ENCODE measurements at places on chromosomes 2 and 18.
A peak's percentile ranks its signal among the peaks of the same experiment; 100 is the strongest.

DNA sequence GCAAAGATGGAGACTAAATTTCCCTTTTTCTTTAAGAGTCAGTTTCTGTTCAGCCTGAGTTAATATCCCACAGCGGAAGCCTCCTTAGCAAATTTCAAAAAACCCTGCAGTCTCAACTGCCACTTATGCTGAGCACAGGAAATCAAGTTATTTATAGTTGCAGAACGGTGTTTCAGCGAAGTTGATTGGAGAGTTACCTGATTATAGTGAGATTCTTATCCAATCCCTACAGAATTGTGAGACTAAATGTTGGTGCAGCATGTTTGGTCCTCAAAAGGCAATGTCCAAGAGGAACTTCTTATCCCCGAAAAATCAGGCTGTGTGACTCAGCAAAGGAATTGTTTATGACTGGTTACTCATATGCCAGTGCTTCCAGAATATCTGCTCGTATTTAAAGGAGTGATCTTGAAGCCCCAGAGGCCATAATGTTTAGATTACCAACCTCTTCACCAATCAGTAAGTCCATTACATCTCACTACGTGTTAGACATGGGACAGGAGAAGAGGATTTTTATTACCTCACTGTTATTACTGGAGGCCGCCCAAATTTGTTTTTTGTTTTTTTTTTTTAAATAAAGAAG lies 67.9 kb downstream of the LRRFIP1 start:
- DNase-seq, result peak; percentile 98

GRCh38 chr2:81703831-81704230 lies 1399.3 kb upstream of the LRRTM1 start:
- DNase-seq, result no peak

DNA sequence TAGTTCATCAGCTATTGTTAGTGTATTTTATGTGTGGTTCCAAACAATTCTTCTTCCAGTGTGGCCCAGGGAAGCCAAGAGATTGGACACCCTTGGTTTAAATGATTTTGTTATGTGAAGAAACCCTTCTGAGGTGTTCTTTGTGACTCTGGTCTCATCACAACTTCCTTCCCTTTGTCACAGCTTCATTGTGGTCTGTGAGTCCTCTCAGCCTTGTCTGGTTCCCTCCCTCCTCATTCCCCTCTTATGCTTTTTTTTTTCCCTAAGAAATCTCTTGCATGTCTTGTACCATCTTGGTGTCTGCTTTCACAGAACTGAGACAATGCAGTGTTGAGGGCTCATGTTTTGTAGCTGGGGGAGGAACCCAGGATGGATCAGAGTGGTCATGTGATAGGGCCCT lies 118.9 kb downstream of the TMEM182 start:
- DNase-seq, result no peak

DNA sequence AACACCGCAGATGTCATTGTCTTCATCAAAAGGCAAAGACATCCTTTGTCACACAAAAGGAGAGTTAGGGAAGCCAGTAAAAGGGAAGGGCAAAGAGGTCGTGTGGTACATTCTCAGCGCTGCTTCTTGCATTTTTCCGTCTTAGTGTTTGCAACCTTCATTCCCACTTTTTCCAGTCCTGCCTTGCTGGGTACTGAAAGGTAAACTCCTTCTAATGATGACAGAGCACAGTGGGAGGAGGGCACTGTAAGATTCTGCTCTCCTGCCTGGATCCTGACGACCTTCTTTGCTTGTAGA lies 424.3 kb upstream of the MEX3C start:
- DNase-seq, result no peak

DNA sequence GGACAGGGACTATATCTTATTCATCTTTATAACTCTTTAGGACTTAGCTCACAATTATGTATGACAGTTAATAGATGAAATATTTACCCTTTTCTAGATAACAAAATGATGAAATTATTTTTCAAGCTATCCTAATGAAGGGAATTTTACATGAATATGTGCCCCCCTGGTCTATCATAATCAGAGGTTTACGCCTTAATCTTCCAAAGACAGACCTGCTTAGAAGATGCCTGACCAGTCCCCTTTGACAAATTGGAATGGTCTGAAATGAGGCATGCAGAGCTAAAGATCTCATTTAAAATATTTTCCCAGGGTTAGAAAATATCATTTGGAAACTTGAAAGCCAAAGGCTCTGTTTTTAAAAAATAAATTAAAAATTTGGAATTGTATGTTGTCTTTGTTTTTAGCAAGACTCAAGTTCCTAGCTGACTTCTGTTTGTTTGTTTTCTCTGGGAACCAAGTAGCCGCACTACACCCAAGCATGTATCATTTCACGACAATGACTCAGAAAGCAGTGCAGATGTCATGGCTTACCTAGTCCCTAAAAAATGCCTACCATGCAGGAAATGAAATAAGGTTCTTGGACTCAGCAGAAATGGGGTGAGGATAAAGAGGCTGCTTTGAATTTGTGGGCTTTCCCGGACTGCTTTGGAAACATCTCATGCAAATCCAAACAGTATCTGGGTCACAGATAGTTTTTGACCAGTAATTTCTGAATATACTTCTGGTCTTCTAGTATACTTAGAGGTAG lies 162.1 kb downstream of the ZEB2 start:
- peak; percentile 98 for DNase-seq

DNA sequence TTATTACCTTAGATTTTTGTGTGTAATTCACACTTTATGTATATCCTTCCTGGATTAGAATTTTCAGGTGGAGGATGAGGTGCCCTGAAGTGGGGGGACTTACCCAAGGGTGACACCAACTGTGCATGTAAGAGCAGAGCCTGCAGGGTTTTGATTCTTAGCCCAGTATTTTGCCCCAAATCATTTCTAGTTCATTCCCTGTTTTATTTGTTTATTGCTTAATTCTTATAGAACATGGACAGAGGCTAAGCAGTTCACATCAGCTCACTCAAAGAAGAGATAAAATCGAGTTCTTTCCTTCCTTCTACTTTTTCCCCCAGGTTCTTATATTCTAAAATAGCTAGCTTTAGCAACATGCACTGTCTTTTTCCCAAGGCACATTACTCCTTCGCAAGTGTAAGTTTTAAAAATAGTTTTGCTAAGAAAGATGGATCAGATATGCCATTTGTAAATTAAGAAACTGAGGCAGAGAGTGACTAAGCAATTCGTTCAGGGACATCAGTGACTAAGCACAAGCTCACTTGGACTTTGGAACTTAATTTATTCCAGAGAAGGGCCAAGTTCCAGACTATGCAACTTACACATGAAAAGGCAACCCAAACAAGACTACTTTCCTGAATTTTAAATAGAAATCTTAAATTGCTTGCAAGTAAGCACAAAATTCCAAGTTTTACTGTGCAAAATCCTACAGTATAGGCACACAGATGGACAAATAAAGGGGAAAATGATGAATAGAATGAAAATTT lies 427.9 kb upstream of the POU3F3 start:
- DNase-seq, result no peak

GRCh38 chr2:133956434-133956935 lies 297.4 kb upstream of the MGAT5 start:
- DNase-seq, result no peak

DNA sequence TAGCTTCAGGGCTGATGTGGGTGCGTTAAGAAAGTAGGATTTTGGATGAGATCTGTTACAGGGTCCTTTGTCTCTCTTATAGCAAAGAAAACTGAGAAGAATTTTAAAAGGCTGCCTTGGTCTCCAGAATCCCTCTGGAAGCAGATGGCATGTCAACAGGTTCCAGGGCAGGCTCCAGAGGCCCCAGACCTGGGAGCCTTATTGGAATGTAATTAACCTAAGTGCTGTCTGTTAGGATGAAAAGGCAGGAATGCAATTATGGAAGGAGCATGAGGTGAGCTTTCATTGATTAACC lies 97.2 kb upstream of the PKDCC start:
- no peak for DNase-seq

DNA sequence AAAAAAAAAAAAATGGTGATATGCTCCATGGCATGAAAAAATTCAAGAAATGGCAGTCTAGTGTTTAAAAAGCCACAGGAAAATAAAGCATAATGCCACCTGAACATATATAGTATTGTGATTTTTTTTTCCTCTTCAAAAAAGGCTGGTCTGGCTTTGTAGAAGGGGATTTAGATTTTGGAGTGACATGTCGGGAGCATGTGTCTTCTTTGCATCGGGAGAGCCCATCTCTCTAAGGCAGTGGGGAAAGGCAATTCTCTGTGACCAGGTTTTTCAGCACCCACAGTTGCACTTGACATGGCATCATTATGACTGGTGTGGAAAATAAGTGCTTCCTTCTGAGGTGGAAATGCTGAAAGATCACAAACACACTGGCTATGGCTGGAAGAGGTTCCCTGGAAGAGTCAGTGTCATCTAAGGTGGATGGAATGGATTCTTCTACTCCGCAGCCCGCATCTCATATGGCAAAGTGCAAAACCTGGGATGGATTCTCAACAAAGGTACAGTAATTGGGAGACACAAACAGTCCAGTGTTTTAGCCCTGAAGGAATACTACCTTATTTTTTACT lies 172.5 kb downstream of the AGAP1 start:
- DNase-seq, result peak; percentile 91

DNA sequence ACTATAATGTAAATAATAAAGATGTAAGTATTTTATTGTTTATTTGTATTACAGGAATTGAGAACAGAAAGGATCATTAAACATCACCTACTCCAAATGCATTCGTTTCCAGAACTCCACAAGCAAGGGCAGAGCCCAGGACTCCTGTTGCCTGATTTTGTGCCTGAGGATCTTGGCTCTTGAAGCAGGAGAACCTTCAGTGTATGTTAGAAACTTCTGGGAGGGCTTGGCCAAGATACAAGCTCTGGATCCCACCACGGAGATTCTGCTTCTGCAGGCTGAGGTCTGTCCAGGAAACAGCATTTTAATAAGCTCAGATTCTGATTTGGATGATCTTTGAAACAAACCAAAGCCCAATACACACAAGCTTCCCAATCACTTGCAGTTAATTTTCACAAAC lies 142.4 kb upstream of the SOX11 start:
- DNase-seq, result no peak

- DNase-seq, result no peak
Measured at GRCh38 chr2:39266916-39267434, 23.2 kb upstream of the CDKL4 start.

DNA sequence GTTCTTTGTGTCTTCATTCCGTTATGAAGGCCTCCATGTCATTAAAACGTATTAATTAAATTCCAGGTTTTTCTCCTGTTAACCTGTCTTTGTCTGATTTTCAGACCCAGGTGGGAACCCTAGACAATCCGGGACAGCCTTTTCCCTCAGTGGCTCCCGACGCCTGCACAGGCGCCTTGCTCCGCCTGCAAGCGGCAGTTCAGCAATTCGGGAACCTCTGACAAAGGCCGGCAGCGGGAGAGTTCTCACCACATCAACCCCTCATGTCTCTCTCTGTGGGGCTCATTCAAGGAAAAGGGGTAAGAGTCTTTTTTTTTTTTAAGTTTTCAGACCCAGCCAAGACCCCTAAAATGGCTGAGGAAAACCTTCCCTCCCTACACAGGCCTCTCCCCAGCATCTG lies 259.8 kb upstream of the SALL3 start:
- DNase-seq, result no peak

DNA sequence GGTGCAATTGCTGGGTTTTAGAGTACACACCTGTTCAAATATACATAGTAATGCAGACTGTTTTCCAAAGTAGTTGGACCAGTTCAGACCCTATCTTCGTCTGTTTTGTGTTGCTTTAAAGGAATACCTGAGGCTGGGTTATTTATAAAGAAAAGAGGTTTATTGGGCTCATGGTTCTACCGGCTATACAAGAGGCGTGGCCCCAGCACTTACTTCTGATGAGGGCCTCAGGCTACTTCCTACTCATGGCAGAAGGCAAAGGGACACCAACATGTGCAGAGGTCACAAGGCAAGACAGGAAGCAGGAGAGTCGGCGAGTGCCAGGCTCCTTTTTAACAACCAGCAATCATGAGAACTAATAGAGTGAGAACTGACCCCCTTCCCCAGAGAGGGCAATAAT lies 21.9 kb upstream of the EMILIN2 start:
- no peak for DNase-seq

All from fibroblast of skin of back (primary cell).